COR-L47 (cell line): ENCODE measurements at places on chromosomes 4 and X.

- no peak for DNase-seq
Measured at GRCh38 chrX:154541896-154542722, 4.5 kb downstream of the G6PD start.

DNA sequence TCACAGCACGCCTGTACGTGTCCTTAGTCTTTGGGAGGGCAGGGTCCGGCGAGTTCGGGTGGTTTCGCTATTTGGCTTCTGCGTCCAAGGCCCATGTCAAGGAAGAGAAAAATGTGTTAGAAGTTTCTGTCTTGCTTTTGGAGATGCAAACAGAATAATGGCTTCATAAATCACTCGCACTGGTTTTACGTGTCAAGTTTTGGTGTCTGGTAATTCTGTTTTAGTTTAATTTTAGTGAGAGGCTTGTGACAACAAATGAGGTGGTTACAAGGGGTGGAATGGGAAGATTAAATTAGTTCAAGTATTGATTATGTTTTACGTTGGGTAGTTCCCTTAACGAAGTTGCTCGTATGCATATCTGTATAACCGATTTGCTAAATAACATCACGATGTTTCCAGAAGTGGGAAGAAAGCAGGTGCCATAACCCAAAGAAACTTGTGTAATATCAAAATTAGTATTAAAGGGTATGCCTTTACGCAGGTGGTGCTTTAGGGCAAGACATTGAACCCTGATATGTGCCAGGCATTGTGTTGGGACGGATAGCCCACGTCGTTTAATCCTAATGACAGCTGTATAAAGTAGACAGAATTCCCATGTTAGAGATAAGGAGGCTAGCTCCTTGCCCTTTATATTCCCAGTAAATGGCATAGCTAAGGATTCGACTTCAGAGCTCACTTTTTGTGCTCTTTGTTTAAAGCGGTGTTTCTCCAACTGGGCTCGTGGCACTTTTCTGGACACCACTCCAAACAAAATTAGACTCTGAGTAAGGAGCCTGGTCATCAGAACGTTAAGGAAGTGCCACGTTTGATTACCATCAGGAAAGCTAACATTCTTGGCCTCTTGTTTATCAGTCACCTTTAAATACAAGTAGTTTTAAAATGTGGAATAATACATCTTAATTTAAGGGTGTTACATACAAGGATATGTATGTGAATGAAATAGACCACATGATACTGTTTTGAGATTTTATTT lies 843 bp downstream of the RPL34 start:
- DNase-seq = no peak

- no peak for DNase-seq
Measured at GRCh38 chr4:72376901-72377300, 192.1 kb downstream of the ADAMTS3 start.

DNA sequence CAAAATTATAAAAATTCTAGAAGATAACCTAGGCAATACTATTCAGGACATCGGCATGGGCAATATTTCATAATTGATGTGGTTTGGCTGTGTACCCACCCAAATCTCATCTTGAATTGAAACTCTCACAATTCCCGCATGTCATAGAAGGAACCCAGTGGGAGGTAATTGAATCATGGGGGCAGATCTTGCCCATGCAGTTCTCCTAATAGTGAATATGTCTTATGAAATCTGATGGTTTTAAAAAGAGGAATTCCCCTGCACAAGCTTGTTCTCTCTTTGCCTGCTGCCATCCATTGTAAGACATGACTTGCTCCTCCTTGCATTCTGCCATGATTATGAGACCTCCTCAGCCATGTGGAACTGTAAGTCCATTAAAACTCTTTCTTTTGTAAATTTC lies 77.7 kb downstream of the DDX60 start:
- DNase-seq = no peak

DNA sequence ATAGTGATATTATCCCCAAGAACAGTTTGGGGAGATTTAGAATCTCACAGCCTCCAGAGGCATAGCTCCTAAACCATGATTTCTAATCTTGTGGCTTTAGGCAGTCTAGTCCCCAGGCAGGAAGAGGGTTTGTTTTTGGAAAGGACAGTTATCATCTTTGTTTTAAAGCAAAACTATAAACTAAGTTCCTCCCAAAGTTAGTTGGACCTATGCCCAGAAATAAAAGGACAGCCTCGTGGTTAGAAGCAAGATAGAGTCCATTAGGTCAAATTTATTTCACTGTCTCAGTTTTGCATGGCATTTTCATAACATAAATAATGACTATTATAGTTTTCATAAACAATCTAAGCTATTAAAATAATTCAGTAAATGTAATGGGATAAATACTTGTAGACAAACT lies 120.5 kb downstream of the MAGEC2 start:
- no peak for DNase-seq

DNA sequence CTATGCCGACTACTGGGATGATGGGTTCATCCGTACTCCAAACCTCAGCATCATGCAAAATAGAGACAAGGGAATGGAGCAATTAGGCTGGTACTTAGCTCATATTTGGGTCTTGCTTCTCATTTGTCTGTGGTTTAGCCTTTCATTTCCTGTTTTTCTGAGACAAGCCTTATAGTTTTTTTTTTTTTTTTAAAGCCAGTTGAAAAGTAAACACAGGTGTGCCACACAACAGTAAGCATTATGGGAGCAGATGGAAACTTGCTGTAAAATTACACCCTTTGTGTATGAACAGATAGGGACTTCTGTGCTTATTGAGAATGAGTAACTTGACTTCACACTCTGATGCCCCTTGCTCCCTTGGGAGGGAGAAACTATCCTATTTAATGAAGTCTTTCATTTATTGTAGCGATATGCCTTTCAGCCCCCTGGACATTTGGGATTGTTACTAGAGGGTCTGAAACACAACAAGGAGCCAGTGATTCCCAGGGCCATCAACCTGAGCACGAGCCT lies 13.7 kb downstream of the RASSF6 start:
- DNase-seq = peak; percentile 65

DNA sequence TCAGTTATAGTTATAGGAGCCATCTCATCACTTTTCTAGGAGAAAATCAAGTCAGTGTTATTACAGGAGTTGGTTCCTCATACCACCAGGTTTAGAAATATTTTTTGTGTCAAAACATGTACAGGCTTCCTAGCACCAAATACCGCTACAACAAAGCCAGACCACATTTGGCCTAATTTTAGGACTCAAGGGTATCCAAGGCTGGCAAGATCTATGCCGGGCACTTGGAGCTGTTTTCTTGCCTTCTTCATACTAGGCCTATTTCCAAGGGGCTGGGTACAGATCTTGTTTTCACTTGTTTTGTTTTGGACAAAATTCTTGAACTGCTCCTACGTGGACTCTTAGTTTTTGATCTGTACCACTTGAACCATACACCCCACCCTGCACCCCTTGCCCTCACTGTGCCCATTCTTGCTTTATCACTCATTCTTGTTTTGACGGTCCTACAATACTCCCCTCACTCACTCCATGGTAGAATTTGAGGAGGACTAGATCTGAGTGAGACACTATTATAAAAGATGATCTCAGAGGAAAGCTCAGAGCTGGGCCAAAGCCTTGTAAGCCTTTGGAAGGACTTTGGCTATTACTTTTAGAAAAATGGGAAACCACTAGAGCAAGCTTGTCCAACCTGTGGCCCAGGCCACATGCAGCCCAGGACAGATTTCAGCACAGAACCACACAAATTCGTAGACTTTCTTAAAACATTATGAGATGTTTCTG lies 17.7 kb upstream of the TMEM144 start:
- DNase-seq = no peak

DNA sequence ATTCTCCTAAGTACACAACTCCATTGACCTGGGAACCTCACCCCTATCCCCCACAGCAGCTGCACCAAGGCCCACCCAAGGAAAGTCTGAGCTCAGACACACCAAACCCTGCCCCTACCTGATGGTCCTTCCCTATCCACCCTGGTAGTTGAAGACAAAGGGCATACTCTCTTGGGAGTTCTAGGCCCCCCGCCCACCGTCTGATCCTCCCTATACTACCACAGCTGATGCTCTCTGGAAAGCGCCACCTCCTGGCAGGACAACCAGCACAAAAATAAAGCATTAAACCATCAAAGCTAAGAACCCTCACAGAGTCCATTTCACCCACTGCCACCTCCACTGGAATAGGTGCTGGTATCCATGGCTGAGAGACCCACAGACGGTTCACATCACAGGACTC lies 83.6 kb downstream of the ANAPC10 start:
- no peak for DNase-seq

GRCh38 chrX:675955-676295 lies 45.3 kb downstream of the SHOX start:
- no peak for DNase-seq

DNA sequence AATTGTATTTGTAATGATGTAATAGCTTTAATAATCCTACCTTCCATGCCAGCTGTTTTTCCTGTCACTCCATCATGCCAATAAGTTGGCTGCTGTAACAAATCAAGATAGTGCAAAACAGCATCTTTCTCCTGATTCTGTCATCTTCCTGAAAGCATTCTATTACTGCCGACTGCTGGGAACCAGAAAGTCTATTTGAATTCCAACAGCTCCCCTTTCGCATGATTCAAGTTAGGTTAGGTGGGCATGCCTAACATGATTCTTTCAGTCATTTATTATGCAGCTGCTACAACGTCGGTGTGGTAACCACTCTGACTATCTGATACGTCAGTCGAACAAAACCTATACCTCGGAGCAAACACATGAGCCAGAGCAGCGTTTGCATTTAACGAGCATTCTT lies 127.9 kb upstream of the DMD start:
- peak; percentile 15 for DNase-seq

DNA sequence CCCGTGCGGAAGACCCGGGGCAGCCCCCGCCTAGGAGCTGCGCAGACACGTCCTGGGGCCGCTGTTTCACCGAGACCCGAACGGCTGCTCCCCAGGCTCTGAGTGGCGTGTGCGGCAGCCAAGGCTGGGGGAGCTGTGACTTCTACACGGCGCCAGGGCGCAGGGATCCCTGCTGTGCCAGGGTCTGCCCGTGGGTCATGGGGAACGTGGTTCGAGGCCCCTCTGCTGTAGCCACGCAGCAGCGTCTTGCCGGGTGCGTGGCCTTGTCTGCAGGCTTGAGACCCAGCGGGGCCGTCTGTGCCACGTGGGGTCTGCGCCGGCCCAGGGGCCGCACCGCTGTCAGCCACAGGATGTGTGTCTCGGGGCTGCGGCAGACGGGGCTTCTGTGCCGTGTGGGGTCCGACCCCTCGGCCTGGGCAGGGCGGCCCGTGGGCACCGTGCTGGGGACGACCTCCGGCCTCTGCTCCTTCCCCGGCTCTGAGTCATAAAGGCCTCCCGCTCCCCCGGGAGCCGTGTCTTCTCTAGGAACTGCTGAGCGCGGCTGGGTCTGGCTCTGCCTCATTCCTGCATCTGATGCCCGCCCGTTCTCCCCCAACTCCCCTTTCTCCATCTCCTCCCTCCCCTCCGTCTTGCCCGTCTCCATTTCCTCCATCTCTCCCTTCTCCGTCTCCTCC lies 12.7 kb upstream of the GTPBP6 start:
- DNase-seq = no peak

DNA sequence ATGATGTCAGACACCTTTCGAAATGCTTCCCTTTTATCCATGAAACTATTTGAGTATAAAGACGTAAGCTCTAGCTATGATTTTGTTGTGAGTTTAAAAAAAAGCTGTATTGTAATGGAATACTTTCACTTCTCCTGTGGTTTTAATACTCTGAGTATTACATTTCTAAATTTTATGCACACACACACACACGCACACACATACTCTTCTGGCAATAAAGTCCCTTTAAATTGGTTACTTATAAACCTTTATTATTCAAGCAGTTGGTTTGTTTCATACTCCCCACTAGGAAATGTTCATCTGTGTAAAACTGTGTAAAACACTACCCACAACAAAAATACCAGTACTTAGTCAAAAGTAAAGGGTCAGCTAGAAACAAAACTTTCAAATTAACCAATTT lies 18.2 kb downstream of the VAMP7 start:
- no peak for DNase-seq

DNA sequence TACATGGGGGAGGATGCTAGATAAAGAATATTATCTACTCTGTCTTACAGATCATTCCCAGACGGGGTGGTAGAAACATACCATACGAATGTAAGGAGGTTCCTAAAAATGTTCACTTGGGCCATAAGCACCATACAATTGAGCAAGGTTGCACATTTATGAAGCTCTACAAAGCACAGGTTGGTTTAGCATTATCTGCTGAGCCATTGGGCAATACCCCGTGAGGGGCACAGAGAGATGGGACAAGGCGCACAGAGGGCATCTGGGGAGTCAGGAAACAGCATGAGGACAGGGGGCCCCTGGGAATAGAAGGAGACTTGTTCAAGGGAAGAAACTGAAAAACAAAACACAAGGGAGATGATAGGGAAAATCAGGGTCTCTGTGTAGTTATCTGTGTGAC lies 305.3 kb downstream of the TRIML1 start:
- no peak for DNase-seq

GRCh38 chrX:1416965-1417760 lies 25.2 kb upstream of the SLC25A6 start:
- no peak for DNase-seq

DNA sequence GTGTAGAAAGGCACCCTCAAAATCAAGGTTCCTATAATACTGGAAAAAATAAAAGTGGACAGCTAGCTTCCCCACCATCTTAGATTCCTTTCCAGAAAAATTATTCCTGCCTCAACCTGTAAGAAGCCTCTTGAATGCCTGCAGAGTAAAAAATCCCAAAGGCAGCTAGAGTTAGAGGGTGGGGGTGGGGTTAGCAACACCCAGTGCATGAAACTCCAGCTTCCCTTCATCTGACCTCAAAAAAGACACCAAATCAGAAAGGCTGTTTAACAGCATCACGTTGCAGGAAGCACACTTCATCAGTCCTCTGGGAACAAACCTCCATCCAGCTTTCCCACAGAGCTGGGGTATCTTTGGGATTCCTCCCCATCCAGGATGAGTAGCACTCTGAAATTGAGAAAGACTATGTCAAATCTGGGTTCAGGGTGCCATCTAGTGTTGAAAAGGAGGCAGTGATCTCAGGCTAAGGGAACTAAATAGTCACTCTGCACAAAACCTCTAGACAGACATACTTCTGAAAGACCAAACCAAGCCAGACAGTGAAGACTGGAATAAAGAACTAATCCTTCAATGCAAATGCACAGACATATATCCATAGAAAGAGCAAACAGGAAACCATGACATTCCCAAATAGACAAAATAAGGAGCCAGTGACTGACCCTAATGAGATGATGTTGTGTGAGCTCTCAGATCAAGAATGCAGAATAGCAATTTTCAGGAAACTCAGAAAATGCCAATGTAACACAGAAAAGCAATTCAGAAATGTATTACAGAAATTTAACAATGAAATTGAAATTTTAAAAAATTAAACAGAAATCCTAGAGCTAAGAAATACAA lies 97.9 kb downstream of the ARHGEF9 start:
- DNase-seq = no peak
